Stimulated activated CD8-positive, alpha-beta memory T cell treated with anti-CD3 and anti-CD28 coated beads, Interleukin-12 subunit alpha, Interleukin-12 subunit beta, amount 100 ng/mL, for 1 hour (primary cell): ENCODE measurements at places on chromosomes 2 and 18.

DNA sequence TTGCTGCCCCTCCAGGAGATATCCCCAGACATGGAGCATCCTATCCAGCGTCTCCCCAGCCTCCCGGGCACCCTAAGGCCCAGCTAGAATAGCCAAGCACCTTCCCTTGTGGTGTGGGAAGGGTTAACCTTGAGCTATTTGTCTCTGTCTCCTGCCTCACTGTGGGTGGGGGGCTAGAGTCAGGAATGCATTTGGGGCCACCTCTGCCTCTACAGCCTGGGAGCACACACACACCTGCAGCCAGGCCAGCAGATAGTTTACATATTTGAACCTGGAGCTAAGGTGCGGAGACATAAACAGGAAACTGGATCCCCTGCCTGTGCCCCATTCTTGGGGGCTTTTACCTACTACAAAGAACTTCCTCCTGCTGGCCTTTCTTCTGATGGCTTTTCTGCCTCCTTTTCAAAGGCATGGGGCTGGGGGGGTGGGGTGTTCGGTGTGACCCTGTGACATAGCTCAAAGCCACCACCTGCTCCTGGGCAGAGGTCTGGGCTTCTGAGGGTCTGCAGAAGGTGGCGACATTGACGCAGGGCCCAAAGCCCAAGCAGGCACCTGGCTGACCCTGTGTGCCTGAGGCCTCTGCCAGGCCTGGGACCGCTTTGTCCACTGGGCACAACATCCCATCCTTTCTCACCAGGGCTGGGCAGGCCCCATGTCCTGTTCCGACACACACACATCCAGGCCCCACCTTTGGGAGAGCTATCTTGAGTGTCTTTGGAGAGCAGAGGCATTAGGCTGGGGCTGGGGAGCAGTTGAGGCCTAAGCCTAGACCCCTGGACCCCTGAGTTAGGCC lies 34.2 kb downstream of the EMX1 start:
- DNase-seq = no peak

DNA sequence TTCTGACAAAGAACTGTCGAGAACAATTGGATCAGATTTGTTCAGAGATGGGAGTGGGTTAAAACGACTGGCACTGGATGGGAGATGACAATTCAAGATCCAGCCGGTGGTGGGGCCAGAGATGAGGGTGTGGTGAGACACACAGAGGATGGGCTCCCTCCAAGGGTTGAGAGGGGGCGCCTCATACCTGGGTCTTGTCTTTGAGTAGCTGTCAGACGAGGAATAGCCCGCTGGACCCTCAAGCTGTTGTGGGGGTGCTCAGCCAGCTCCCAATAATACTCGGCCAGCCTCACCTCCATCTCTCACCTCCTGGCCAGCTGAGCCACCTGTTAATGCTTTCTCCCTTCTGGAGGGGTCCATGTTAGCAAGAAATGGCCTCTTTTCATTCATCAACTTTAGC lies 14.0 kb downstream of the INPP5D start:
- DNase-seq = no peak

GRCh38 chr2:234187646-234188174 lies 137.2 kb downstream of the SPP2 start:
- DNase-seq = no peak

DNA sequence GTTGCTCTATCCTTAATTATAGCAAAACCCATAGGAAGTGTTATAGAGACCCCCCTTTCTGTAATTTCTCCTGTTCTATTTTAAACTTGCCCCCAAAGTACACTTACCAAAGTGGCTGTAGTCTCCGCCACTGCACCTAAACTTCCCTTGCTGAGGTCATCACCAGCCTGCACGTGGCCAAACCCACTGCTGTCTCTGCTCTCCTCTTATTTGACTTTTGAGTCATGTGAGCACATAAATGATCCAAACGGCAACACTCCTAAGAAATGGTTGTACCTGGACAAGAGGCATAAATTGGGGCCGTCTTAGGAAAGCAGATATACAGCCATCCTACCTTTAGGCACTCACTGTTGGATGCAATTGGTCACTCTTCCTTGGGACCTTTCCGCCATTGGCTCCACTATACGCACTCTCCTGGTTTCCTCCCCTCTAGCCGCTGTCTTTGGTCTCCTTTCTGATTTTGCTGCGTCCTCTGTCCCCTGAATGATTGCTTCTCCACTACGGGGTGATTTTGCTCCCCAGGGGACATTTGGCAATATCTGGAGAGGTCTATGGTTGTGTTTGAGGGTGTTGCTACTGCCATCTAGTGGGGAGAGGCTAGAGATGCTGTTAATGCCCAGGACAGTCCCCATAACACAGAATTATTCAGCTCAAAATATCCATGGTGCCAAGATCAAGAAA lies 19.2 kb upstream of the IL36G start:
- no peak for DNase-seq

DNA sequence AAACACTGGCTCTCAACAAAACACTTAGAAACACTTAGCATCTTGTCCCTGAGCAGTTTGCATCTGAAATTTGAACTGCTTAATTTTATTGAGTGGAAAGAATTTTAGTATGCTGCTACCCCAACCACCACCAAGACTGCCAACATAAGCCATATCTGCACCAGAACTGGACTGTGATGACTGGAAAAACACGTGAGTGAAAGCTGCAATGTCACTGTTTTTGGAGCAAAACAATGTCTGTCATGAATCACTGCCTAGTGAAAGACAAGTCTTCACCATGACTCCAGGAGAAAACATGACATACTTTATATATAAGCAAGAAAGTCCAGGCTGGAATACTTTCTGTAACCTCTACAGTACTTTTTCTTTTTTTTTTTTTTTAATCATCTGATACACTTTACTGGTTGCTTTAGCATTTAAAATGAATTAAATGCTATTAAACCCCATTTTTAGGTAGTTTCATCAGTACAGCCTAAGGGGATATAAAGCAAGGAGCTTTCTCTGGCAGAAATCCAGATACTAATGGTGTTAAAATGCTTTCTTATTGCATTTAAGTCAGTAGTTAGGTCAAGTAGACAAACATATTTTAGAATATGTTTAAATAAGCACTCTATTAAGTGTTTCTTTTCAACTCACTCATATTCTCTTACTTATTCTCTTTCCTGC lies 2129.4 kb upstream of the PIK3C3 start:
- DNase-seq = no peak
